Pons (tissue), 1 donor: ENCODE measurements at places on chromosomes 11 and 22.
A peak's percentile ranks its signal among the peaks of the same experiment; 100 is the strongest.

DNA sequence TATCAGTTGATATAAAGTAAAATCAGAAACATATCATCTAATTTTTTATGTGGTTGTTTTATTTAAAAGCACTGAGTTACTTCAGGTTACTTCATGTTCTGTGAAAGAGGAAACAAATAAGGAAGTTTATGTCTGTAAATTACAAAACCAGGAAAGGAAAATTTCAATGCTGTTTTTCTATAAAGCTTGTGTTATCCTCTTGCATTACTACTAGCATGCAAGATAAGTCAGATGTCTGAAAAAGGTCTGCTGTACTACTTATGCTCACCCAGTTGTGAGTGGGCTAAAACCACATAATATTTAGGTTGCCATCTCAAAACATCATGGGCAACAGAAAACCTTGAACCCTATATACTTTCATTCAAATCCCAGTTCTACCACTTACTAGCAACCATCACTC, 121.5 kb downstream of the ATG16L2 start:
- DNase-seq = no peak

DNA sequence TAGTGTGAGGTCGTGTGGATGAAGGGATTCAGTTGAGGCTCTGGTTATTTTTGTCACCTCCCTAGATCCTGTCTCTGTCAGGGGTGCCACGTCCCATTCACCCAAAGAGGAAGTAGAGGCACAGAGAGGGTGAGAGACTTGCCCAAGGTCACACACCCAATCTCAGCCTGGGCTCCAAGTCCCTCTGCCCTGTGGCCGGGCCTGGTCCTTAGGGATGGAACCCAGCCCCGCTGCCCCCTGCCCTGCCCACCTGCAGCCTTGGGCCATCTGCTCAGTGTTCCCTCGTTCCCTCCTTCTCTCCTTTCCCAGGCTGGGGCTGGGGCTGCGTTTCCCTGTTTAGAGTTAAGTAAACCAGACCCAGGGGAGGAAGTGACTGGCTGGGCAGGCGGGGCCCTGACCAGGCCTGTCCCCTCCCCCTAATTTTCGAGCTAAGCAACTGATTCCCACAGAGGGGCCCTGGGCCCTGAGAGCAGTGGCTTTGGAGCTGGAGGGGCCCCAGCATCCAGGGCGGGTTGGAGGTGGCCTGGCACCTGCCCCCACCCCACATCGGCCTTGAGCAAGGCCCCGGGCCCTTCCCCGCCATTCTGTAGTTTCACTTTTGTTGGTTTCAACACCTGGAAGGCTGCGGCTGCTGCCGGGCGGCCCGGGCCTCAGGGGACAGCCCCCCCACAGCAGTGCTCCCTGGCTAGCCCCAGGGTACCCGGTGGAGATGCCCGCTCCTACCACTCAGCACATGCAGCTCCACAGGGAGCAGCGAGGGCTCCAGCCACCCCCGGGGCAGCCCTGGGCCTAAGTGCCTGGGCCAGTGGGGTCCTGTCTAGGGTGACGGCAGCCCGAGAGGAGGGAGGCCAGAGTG, 1.5 kb downstream of the TCIRG1 start:
- DNase-seq = peak; percentile 36

DNA sequence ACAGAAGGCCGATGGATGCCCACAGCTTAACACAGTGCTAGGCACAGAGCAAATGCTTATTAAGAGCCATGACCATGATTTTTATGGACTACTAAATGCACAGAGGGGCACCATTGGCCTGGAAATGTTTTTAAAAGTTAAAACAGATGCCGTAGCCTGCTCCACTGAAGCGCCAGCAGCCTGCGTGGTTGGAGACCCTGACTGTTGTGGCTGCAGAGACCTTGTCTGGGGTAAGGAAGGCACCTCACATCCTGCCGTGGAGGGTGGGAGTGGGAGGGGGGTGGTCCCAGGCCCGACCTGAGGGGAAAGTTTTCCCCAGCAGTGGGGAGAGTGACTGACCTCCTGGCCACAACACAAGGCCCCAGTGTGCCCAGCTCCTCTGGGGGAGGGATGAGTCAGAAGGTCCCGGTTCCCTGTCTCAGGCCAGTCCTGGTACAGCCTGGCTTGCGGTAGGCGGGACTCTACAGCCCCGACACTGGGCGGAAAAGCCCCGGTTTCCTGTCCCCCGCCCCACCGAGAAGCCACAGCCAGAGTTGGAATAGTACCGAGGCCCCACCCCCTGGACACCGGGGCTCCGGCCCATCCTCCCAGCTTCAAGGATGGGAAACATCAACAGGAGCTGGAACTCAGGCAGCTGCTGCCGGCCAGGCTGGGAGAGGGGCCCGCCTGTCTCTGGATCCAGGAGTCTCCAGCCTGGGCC, 7.0 kb downstream of the CHST1 start:
- peak; percentile 67 for DNase-seq

DNA sequence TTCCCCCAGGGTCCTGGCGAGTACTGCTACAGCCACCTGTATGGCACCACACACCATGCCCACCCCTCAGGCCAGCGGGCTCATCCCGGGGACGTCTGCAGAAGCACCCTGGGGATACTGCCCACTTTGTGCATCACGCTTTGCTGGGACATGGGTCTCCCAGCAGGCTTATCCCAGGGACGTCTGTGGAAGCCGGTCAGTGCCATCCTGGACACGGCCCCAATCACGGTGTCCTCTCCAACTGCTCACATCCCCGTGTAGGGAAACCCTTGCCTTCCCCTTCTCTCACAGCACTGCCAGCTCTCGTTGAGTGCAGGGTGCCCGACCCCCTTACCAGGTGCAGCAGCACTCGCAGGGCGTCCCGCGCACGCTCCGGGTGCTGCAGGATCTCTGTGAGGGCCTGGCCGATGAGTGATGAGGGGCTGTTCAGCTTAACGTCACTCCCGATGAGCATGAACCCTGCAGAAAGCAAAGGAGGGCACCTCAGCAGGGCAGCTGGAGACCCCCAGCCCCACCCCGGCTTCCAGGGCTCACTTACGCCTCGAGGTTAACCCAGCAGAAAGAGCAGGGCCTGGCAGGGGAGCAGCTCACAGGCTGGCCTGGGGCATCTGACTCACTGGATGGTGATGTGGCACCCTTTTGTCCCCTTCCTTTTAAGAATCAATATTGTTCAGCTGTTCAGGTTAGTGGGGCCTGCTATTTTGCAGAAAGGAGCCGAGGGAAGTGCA, 76.9 kb upstream of the PITPNB start:
- no peak for DNase-seq

- DNase-seq = no peak
Observed at GRCh38 chr22:39349506-39349966, 255 bp upstream of the SYNGR1 start.

DNA sequence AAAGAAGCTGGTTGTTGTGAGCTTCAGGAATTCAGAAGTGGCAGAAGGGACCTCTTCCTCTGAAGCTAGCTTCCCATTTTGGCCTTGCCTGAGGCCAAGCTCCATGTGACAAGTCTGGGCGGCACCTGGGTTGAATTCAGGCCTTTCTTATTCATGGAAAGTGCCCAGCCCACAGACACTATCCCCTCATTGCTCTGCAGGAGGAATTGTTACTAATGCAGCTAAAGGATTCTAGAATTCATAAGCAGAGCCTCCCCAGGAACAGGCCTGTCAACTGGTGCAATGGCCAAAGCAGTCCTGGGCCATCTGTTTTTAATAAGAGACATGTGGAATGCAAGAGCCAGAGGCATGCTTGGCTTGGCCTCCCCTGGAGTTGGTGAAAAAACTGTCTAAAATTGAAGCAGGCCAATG, 71.4 kb downstream of the SLC1A2 start:
- no peak for DNase-seq

- no peak for DNase-seq
Observed at GRCh38 chr11:121429556-121429955, 22.6 kb upstream of the SORL1 start.

DNA sequence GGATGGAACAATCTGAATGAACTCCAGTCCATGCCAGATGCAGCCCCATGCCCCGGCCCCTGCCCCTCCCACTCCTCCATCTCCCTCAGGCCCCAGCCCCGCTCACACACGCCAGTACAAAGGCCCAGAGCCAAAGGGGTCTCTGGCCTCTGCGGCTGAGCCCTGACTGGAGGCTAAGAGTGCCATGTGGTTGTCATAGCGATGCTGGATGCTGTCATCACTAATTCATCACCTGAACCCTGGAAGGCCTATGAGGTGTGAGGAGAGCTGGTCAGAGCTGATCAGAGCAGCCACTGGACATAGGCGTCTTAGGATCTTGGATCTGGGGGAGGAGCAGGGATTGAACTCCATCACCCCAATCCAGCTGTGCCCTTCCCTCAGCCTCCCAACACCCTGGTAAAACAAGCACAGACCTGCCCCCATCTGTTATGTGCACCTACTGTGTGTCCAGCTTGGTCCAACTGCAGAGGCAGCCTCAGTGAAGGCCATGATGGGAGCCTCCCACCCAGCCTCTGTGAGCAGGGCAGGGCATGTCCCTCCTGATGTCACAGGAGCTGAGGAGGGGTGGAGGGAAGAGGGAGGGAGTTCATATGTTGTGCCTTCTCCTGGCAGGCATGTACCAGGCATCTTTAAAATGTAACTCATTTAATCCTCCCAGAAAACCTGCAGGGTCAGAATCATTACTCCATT, 16.7 kb downstream of the PDE2A start:
- no peak for DNase-seq

- DNase-seq = no peak
Observed at GRCh38 chr22:23126165-23127054, 15.4 kb downstream of the RSPH14 start.

GRCh38 chr22:44407987-44408828, 89.8 kb downstream of the RTL6 start:
- no peak for DNase-seq

DNA sequence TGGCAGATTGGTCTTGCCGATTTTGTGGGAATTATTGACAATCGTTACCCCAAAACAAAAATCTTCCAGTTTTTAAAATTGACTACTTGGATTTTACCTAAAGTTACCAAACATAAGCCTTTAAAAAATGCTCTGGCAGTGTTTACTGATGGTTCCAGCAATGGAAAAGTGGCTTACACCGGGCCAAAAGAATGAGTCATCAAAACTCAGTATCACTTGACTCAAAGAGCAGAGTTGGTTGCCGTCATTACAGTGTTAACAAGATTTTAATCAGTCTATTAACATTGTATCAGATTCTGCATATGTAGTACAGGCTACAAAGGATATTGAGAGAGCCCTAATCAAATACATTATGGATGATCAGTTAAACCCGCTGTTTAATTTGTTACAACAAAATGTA, 37.2 kb downstream of the IGLL1 start:
- no peak for DNase-seq

GRCh38 chr22:28992565-28993356, 68.9 kb downstream of the C22orf31 start:
- DNase-seq = no peak

- DNase-seq = no peak
Observed at GRCh38 chr11:105863523-105863922, 158.5 kb downstream of the MSANTD4 start.

GRCh38 chr11:73272680-73273038, 521 bp downstream of the P2RY6 start:
- DNase-seq = no peak

- peak; percentile 26 for DNase-seq
Observed at GRCh38 chr11:62573006-62573591, 592 bp downstream of the EEF1G start.

DNA sequence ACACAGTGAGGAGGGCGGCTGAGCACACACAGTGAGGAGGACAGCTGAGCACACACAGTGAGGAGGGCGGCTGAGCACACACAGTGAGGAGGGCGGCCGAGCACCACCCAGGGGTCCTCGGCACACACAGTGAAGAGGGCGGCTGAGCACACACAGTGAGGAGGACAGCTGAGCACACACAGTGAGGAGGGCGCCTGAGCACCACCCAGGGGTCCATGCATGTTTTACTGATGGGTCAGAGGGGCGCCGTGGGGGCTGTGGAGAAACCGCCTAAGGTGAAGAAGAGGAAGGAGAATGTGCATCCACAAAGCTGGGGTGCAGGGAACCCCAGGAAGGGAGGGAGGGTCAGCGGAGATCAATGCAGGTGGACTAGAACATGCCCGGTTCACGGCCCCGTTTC, 461.8 kb downstream of the BRD1 start:
- no peak for DNase-seq

DNA sequence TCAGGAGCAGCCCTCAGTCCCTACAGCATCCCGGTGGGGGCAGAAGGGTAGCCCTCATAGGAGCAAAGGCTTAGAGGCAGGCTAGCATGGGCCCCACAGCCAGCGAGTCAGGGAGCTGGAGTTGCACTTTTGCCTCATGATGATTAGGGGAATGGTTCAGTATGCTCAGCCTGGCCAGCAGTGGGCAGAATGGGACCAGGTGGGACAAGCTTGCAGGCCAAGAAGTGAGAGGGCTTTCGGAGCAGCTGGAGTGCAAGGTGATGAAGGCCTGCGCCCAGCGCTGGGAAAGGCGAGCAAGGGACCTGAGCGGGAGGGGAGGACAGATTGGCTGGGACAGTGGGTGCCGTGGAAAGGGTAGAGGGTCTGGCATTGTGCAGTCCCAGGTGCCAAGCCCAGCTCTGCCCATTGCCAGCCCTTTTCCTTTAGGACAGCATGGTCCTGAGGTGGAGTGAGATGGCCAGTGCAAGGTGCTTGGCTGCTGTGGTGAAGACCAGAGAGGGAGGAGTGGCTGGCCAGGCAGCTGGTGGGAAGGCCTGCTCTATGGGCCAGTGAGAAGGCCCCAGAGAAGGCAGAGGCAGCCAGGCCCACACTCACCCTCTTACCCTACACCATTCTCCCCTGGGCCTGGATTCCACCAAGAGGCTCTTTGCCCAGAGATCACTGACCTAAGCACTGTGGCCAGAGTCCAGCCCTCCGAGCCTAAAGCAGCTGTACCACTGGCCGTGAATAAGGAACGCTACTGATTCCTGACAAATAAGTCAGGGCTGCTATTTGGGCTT, 47.9 kb upstream of the SUSD2 start:
- no peak for DNase-seq

- DNase-seq = no peak
Observed at GRCh38 chr11:61168800-61169199, 7.6 kb upstream of the VPS37C start.

- no peak for DNase-seq
Observed at GRCh38 chr11:28528217-28528616, 420.0 kb downstream of the METTL15 start.

DNA sequence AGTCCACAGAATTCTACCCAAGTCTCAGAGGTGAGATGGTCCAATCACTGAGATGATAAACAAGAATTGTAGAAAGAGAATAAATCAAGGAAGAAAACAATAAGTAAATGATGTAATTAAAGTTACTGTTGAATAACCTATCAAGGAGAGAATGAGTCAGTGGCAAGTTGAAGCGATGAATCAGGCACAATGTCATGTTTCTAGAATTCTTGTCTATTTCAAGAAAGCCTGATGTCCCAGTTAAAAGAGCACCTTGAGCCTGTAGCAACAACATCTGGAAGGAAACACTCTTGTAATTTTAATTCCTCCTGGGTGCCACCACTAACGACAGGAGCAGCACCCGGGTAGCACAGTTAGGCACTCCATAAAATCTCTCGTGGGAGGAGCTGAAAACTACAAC, 67.9 kb upstream of the SLC35C1 start:
- no peak for DNase-seq

GRCh38 chr11:35344681-35345574, 74.4 kb downstream of the SLC1A2 start:
- DNase-seq = peak; percentile 53
